Upper lobe of right lung (tissue), 1 donor: ENCODE measurements at places on chromosomes 11 and 22.

- DNase-seq, result no peak
Measured at GRCh38 chr22:17988800-17989513, 35.4 kb downstream of the MICAL3 start.

DNA sequence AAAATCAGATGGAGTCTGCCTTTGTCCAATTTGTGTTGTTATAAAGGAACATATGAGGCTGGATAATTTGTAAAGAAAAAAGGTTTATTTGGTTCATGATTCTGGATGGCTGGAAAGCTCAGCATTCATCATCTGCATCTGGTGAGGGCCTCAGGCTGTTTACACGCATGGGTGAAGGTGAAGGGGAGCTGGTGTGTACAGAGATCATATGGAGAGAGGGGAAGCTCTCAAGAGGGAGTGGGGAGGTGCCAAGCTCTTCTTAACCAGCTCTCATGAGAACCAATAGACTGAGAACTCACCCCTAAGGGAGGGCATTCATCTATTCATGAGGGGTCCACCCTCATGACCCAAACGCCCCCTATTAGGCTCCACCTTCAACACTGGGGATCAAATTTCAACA is 40.0 kb downstream of the NEU3 start:
- DNase-seq, result no peak

DNA sequence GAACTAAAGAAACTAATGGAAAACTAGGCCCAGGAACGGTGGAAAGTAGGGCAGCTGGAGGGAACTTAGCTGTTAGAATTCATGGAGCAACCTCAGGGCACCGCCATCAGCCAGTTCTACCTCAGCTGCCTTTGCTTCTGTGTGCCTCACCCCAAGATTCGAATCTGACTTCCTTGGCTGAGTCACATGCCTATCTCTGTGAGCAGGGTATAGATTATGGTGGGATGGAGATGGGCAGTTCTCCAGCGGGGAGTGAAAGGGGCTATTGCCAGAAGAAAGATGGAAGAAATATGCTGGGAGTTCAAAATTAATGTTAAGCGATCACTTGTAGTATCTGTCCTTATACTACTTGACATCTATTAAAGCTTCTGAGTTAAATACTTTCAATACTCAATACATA is 18.9 kb upstream of the VWA5A start:
- no peak for DNase-seq

GRCh38 chr11:122112470-122113365 is 3.3 kb downstream of the BLID start:
- DNase-seq, result no peak

DNA sequence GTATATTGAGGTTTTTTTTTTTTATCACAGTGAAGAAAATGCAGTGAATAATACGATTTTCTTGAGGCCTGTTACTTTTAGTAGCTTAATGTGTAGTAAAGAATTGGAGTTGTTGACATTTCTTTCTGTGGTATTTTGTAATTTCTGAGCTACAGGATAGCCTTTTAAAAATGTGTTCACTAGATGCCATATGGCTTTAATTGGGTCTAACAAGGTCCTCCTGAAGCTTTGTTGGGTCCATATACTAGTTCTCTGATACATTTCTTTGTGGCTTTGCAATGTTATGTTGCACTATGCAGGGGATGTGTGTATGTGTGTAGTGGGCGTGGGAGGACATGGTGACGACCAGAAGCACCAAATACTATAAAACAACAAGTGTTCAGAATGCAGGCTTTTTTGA is 25.1 kb downstream of the FBXO7 start:
- DNase-seq, result no peak

DNA sequence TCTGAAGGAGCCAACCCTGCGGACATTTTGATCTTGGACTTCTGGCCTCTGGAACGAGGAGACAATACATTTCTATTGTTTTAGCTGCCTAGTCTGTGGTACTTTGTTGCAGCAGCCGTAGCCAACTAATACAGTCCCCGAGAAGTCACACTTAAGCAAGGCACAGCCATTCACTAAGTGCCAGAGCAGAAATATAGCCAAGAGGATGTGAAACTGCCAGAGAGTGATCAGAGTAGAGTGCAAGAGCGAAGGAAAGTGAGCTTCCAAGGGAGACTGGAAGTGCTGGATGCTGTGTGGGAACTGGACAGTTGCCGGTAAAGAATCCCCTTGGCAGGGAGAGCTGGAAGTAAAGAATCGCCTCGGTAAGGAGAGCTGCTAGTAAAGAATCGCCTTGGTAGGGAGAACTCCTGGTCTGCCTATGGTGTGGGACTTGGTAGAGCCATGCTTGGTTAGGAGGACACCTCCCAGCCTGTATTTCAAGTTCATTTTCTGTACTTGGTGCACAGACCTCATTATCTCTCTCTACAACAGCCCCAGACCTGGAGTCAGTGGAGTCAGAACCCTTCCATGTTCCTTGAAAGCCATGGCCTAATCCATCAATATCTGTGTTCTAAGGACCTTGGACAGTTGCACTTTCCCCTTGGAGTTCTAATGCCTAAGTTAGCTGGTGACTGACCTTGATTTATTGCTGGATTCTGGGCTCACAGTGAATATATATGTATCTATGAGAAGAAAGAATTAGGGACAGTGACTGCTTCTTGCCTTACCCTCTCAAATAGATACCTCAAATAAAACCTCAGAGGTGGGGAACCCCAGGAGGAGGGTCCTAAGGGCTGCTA is 162.1 kb downstream of the LDLRAD3 start:
- DNase-seq, result no peak
